Frontal cortex (tissue), 4 donors: ENCODE measurements at places on chromosomes 4 and X. TPM values are rescaled to one million over a fixed set of nuclear protein-coding genes. Genes with fewer than 3 reads are reported as not detected.

The P2RY10 gene
- 1.2 TPM for total RNA-seq

The MND1 gene
- 3.7 TPM for total RNA-seq

The CT55 gene
- total RNA-seq = not detected

The CXCR3 gene
- total RNA-seq = not detected

The PROM1 gene
- 87.6 TPM for total RNA-seq
